ENCODE measurements at places on chromosomes 7 and 10. TPM values are rescaled to one million over a fixed set of nuclear protein-coding genes. Genes with fewer than 3 reads are reported as not detected.
A peak's percentile ranks its signal among the peaks of the same experiment; 100 is the strongest.

The NXPH1 gene
- total RNA-seq, result 0.11 TPM

The CCL24 gene
- not detected for total RNA-seq

The PYROXD2 gene
- 5.3 TPM for total RNA-seq

The ZNF316 gene
- 23.4 TPM for total RNA-seq

The AKR1C4 gene
- not detected for total RNA-seq

The HOXA10 gene
- not detected for total RNA-seq

The TRIM24 gene
- total RNA-seq, result 260 TPM

The CPA5 gene
- total RNA-seq, result not detected

The DENND2A gene
- 8.2 TPM for total RNA-seq

The SDK1 gene
- 8.4 TPM for total RNA-seq

The HERC4 gene
- 28.3 TPM for total RNA-seq

The CUL2 gene
- total RNA-seq, result 43.5 TPM

The OR13A1 gene
- 0.15 TPM for total RNA-seq

The RASA4B gene
- total RNA-seq, result 3.7 TPM

DNA sequence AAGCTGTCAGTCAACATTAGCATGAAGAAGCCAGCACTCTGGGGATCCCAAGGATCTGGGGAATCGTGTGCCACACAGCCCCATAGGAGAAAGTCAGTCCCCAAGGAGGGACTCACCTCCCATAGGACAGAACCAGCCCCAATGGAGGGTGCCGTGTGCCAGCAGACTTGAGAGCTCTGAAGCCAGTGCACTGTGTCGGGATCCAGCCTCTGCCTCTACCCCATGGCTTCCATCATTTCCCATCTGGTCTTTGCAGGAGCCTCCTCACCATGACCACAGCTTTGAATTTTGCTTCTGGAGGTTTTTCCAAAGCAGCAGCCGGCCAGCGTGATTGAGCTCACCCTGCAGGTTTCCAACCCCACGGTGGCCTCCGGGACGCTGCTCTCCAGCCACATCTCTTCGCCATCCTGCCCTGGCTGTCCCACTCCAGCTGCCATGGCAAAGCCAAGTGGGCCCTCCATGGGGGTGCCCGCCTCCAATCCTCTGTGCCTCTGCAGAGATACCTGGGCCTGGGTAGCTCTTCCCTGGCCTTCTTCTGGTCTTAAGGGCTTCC, 171.8 kb upstream of the SHH start:
- DNase-seq, result peak; percentile 10

GRCh38 chr7:2108501-2109250, 124.1 kb downstream of the MAD1L1 start:
- DNase-seq, result no peak

DNA sequence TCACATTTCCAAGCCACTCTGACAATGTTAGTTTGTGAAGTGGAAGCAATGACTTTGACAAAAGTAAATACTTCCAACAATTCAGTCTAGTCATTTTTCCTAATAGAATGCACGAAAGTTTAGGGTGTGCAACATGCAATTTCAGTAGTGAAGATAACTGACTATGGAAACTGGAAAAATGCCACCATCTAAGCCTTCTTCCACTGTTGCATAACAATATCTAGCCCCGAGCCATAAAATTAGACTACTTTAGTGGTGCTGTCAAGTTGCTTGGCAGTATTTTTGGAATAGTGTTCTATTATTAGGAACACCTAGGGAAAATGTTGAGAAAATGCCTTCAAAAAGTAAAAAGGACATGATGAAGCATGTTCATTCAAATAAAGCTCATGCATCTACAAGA, 17.9 kb downstream of the SEMA3A start:
- DNase-seq, result no peak

DNA sequence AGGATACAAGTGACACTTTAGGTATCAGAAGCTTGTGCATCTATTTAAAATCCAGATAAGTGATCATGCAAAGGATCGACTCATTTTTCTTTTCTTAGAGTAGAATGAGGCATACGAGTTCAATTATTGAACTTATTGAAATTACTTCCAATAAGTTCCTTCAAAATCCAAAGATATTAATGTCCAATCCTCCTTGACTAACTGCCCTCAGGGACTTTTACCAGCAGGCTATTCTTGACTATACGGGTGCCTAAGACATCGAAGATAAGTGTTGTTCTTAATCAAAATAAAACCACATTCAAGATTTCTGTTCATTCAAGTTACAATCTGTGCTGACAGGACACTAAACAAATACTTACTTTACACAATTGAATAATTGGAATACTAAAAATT, 74.5 kb upstream of the SP4 start:
- DNase-seq, result no peak

- peak; percentile 95 for DNase-seq
Observed at GRCh38 chr7:4973728-4974198, 14.8 kb upstream of the MMD2 start.

GRCh38 chr7:42877862-42878261, 34.0 kb downstream of the C7orf25 start:
- no peak for DNase-seq

DNA sequence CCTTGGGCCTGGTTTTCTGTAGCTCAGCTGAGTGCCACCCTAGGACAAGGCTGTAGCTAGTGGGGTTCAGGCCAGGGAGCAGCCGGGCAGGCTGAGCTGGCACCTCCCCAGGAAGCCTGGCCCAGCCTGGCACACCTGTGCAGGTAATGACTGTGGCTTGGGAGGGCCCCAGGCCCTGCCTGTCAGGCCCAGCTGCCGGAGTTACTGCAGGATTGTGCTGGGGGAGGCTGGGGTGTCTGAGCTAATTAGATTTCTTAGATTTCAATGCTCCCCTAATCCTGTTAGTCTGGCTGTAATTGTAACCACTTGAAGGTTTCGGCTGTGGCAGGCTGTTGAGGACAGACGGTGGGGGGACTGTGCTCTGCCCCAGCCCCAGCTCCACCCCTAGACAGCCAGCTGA, 6.0 kb downstream of the ZMIZ1 start:
- DNase-seq, result no peak

GRCh38 chr7:139842401-139843210, 13.5 kb downstream of the TBXAS1 start:
- DNase-seq, result no peak

GRCh38 chr7:78496096-78496630, 697.6 kb downstream of the PHTF2 start:
- no peak for DNase-seq

GRCh38 chr7:134176037-134176350, 48.9 kb downstream of the LRGUK start:
- DNase-seq, result no peak

- DNase-seq, result no peak
Observed at GRCh38 chr7:24319209-24319608, 35.2 kb downstream of the NPY start.

DNA sequence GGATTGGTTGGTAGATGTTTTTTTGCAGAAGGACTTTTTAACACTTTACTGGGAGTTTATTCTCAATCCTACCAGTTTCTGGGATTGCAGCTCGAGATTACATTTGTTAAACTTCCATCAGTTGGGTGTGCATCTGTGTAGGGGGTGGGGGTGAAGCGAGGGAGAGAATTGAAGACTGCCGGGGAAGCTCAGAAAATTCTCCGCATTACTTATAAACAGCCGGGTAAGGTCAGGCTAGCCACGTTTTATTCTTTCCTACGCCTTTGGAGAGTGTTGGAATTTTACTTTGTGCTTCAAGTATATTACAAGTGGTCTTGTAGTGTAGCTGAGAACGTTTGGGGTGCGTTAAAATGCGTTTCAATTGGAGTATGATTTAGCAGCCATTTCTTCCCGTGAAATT, 1.1 kb downstream of the PALS2 start:
- no peak for DNase-seq

- DNase-seq, result no peak
Observed at GRCh38 chr10:113958631-113959382, 84.9 kb upstream of the ADRB1 start.

- no peak for DNase-seq
Observed at GRCh38 chr10:112517451-112517862, 70.4 kb downstream of the VTI1A start.

Measured in H9 (cell line).